ENCODE measurements at places on chromosomes 12 and 14. TPM values are rescaled to one million over a fixed set of nuclear protein-coding genes. Genes with fewer than 3 reads are reported as not detected.

The PTPRO gene
- 10.2 TPM for total RNA-seq

The KRT8 gene
- 0.15 TPM for total RNA-seq

The C3AR1 gene
- total RNA-seq, result 5.4 TPM

The TAS2R14 gene
- total RNA-seq, result 2.9 TPM

The AKAP6 gene
- total RNA-seq, result 0.62 TPM

The PMEL gene
- total RNA-seq, result not detected

The PTGDR gene
- total RNA-seq, result not detected

The CSRP2 gene
- not detected for total RNA-seq

The FSCB gene
- total RNA-seq, result not detected
